Activated CD4-positive, alpha-beta T cell treated with anti-CD3 and anti-CD28 coated beads, Interleukin-2, amount 10 ng/mL, durations not matched to agents 7 days and 5 days (primary cell): ENCODE measurements at places on chromosomes 12 and 14.

GRCh38 chr14:91067186-91067585 lies 6.7 kb upstream of the RPS6KA5 start:
- peak; percentile 59 for DNase-seq

- DNase-seq: no peak
These were observed 119.1 kb downstream of the TTC7B start for GRCh38 chr14:90697132-90697531.

- no peak for DNase-seq
These were observed 26.9 kb downstream of the DAAM1 start for GRCh38 chr14:59215322-59215721.

- no peak for DNase-seq
These were observed 6.8 kb downstream of the NTF3 start for GRCh38 chr12:5438671-5439200.

DNA sequence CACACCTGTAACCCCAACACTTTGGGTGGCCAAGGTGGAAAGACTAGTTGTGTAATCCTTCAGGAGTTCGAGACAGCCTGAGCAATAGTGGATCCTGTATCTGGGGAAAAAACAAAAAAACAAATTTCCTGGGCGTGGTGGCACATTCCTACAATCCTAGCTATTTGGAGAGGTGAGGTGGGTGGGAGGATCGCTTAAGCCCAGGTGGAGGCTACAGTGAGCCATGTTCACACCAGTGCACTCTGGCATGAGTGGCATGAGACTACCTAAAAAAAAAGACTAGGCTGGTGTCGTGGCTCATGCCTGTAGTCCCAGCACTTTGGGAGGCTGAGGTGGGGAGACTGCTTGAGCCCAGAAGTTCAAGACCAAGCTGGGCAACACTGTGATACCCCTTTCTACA lies 17.2 kb downstream of the PTGES3 start:
- no peak for DNase-seq

DNA sequence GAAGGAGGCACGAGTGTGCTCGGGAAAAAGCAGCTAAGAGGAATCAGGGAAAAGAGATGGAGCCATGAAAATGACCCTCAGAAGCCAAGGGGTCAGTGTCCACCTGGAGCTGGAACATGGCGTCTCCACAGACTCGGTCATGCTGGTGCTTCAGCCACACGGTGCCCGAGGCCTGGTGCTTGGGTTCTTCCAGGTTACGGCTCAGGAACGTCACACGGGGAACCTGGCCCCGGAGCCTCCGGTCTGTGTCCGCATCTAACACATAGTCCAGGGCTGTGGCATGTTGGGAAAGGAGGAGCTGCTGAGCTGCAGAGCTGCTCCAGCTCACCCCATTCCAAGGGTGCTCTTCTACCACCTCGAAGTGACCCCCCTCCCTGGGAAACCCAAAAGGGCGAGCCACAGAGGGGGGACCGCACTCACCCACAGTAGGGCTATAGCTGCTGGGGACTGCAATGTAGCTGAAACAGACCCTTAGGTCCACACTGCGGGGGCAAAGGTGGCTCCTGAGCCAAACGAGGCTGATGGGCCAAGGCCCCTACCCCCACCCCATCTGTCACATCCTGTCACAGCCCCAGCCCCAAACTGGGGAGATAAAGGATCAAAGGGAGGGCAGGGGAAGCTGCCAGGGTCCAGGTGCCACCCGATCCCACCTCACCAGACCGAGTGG lies 10.8 kb downstream of the ITGA7 start:
- DNase-seq: no peak

DNA sequence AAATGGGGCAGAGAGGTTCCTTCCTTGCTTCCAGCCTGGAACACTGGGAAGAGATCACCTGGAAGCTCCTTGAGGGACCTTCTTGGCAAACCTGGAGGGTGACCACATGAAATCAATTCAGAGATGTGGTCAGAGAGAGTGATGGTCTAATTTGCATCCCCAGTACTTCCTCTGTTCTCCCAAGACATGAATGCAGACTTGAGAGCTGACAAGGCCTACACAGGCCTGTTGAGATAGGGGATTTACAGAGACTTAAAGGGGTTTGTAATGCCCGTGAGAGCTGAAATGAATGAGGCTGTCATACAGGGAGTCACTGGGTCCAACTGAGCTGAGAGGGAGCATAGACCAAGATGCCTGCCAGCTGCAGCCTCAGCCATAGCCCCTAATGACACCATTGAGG lies 45.1 kb downstream of the TMX1 start:
- no peak for DNase-seq

GRCh38 chr12:101878243-101878821 lies 952 bp downstream of the DRAM1 start:
- DNase-seq: no peak

DNA sequence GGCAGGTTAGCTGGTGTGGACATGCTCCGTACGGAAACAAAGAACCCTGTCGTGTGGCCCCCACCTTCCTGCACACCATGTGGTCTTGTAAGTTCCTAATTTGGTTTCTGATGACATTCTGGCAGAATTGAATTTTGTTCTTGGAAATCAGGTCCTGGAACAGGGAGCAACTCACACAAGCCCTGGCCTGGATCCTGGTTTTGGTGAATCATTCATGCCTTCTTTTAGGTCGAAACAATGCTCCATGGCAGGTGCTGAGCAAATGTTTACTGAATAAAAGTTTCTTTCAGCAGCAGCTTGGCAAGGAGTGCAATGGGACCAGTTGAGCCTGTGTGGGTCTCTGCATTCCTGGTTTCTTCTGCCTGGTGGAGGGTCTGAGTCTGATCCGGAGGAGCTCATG lies 978.4 kb downstream of the BCL11B start:
- no peak for DNase-seq

DNA sequence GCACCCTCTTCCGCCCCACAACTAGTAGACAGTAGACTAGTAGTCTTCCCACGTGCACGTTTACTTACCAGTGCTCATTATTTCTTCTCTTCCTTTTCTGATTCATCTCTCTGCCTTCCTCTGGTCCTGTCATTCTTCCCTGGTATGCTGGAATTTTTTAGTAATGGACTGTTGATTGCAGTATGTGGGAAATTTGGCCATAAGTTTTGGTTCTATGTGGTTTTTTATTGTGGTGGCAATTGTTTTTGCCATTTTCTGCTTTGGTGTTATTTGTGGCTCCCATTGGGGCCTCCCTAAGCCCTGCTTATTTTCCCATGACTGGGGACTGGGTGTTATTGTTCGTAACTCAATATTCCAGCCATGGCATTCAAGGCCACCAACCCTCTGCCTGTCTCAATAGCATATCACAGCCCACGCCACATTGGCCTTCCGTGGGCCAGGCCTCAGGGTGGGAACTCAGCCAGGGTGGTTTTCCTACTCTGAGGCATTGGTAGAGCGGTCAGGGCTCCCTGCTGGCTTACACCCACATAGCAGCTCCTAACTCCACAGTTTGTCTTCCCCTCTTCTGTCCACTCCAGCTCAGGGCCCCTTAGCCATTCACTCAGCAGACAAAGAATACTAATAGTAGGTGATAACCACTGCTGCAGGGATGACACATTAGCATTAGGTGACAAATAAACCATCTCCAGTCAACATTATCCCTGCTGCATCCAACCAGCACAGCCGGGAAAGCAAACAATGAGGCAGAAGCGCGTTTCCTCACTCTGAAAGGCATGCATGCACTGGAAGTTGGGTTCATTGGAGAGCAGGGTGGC lies 321.5 kb downstream of the CACNA1C start:
- DNase-seq: no peak

DNA sequence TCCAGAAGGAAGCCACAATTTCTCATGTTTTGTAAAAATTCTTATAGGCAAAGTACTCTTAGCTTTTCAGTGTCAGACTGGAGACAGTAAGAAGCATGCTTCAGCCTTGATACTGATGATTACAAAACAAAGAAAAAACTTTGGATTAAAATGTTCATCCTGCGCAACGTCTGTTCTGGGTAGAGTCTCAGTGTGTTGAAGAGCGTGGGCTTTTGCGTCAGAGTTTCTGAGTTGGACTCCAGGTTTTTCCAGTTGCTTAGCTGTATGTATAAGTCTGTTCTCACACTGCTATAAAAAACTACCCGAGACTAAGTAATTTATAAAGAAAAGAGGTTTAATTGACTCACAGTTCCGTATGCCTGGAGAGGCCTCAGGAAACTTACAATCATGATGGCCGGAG lies 508.1 kb downstream of the DIO2 start:
- no peak for DNase-seq
